M059J (cell line): ENCODE measurements at places on chromosomes 6 and 20.

- DNase-seq: no peak
Measured at GRCh38 chr6:116354236-116354635, 16.5 kb upstream of the DSE start.

DNA sequence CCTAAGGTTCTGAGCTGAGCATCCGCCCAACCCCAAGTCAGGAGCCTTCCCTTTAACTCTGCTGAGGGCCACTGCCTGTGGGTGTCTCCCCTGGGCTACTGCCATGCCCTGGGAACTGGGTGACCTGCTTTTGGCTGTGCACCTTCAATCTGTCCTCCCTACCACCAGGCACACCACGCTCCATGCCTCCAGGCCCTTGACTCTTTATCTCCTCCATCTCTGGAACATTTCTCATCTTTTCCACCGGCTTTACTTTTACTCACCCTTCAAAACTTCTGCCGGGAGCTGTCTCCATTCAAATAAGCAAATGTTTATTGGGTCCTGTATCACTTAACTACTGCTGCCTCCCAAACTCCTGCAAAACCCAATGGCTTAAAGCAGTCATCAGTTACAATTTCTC is 83.3 kb upstream of the NHSL1 start:
- peak; percentile 90 for DNase-seq

DNA sequence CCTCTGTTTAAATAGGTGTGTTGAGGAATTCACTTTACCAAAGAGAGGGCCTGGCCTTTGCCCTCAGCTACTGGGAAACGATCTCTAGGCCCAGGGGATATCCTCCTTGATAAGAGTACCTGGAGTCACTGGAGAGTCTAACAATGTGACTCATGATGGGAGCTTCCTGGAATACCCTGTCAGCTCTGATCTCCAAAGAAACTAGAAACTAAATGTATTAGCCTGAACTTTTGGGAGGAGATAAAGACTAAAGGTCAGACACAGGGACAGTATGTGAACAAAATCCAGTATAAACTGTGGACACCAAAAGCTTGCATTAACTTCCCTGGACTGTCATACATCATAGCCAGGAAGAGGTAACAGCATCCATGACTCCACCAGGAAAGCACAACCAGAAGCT is 148.5 kb downstream of the RNGTT start:
- peak; percentile 2 for DNase-seq

- no peak for DNase-seq
Measured at GRCh38 chr6:132512342-132512637, 626 bp downstream of the STX7 start.

GRCh38 chr20:3744806-3745685 is 12.6 kb downstream of the HSPA12B start:
- peak; percentile 83 for DNase-seq

DNA sequence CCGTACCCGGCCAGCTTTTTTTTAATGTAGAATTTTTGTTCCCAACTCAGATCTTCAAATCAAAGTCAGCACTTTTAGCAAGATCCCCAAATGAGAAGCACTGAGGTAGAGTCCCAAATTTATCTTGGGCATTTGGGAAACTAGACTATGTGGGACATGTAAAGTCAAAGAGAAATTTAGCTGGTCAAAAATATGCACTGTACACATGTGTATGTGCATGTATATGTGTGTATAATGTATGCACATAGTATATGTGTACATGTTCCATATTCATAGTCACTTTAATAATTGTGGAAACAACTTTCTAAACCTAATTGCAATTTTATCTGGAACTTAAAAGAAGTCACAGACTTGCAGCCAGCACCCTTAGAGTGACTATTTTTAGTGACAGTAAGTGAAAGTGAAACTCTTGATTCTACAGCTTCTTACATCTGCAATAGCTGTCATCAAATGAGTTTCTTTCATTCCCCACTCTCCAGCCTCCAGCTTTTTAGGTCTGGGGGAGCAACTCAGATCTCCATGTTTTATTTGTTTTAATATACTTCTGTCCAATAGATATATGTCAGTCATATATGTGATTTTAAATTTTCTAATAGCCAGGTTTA is 53.6 kb downstream of the CDC40 start:
- peak; percentile 46 for DNase-seq

DNA sequence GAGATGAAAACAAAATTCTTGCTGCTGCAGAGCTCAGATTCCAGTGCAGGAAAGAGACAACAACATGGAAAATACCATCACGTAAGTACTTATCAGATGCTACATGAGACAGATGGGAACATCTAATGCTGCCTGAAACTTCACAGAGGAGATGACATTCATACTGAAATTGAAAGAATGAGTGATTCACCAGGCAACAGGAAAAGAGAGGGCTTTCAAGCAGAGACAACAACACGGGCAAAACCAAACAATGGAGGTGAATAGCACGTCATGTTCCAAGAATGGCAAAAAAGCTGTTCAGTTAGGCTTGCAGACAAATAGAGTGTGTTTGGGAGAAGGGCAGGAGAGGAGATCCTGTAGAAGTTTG is 39.3 kb downstream of the GTF2H5 start:
- DNase-seq: peak; percentile 73

DNA sequence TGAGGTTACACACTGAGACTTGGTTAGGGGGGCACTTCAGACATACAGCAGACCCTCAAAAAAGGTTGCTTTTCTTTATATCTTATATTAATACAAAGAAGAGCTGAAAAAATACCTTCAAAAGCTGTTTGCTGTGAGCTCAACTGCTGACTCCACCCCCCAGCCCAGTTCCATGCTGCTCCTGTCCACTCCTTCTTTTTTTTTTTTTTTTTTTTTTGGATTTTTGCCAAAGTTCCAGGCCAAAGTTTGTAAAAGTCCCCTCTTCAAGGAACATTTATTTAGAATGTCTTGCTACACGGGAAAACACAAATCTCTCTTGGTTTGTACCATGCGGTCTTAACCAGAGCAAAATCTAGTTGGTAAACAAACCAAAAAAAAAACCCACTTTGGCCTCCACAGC is 85.3 kb upstream of the AKAP12 start:
- DNase-seq: peak; percentile 28

DNA sequence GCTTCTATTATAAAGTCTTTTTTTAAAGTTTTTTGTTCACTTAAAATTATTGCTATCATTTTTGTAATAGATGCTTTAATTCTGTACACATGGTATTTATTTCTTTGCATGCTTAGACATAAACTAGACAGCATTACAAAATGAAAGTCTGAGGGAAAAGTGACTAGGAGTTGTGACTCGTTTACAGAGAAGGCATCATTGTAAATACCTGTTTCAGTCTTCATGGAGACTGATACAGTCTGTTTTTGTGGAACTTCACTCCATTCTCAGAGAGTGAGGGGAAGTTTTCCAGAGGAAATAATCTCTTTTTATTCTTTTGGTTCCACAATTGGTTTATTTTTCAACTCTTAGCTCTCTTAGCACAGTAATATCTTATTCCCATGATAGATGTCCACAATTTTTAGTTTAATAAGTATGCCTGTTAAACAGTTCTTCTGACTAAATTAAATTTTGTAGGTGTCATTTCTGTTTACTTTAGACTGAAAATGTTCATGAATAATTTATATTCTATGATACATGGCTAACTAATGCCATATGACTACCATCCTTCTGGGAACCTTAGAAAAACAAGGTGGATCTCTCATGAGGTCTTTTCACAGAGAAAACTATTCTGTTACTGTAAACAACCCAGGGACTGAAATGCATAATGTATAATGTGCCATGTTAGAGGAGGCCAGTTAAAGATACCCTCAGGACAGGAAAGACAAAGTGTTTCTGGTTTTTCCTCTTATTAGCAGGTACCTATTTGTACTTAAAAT is 69.2 kb downstream of the MYO6 start:
- peak; percentile 67 for DNase-seq

GRCh38 chr20:53865901-53866793 is 204.2 kb downstream of the BCAS1 start:
- DNase-seq: peak; percentile 94

GRCh38 chr20:24006626-24007025 is 18.0 kb upstream of the GGTLC1 start:
- no peak for DNase-seq

DNA sequence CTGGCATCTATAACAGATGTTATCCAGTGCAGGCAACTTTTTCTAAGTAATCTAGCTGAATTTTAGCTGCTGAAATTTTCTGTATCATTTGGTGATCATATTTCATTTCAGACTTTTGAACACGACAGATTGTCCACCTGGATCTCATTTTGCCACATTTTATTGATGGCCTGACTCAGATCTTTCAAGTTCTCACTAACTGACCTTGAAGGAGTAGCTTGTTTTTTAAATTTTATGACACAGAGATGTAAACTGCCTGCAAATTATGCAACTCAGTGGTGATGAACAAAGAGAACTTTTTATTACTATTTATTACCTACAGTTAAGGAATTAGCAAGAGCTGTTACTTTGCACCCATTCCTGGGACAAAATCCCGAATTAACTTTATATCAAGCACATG is 366.4 kb downstream of the PAX1 start:
- DNase-seq: no peak

- DNase-seq: peak; percentile 65
Measured at GRCh38 chr6:112571488-112572270, 224.5 kb downstream of the RFPL4B start.

DNA sequence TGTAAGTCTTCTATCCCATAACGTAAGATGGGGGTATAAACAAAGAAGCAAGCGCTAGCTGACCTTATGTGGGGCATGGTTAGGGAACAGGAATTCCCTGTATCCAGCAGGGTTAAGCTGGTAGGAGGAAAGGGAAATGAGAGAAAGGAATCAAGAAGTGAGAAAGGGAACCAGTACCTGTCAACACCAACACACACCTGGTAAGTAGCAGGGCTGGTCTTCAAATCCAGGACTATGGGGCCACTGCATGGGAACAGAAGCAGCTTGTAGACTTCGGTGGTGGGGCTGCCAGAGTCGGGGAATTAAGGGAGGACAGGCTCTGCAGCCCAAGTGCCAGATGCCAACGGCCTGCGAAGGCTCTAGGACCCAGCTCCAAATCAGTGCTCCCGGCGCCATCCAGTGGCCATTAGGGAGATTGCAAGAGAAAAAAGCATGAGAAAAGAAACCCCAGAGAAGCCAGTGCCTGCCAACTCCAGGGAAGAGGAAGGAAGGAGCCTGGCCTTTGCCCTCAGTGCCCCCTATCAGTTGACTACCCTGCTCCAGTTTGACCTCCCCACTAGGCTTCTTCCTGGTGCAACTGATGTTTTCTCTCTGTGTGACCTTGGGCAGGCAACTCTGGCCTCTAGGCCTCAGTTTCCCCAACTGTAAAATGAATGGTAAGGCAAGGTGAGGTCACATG is 15.8 kb upstream of the RBPJL start:
- DNase-seq: peak; percentile 87

DNA sequence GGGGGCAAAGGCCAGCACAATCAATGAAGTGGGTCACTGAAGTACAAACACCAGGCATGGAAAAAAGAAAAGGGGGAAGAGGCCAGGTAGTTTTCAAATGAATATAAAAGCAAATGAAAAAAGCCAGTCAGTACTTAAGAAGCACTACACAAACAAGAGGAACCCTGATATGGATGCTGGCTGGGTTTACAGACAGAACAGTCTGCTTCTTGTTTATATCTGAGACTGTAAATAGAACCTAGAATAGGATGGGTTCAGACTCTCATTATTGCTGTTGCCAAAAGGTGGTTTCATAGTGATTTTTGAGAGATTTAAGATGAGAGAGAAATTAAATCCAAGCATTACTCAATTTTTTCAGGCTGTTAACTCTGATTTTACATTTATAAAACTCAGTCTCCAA is 24.1 kb downstream of the USP45 start:
- DNase-seq: no peak

DNA sequence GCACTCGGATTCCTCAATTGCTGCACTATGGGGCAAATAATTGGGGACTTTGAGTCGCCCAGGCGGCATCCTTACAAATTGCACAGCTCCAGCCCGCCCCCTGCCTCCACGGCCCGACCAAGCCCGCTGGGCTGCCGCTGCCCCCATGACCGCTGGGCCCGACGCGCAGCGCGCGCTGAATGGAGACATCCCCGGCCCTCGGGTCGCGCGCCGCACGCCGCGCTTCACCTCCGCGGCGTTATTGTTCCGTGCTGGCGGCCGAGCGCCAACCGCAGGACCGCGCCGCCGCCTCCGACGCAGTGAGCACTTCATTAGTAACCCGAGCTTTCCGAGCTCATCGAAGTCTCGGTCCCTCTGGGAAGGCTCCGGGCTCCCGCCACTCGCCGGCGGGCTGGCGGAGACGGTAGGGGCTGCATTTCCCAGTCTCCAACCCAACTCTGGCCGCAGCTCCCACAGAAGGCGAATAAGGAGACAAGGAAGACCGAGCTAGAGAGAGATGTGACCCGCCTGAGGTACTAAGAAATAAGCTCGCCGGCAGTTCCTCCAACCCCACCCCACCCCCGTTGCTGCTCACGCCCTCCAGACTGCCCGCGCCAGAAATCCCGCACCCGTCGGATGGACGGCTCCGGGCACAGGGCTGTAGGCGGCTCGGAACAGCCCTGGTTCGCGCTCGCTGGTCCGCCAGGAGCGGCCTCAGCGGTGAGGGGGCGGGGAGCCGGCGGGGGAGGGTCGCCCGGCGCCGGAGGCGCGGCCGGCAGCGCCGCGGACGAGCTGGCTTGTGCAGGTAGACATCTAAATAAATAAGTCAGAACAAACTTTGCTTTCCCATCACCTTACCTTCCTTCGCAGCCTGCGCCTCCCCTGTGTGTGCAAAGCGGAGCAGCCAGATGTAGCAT is 703 bp downstream of the EPHA7 start:
- DNase-seq: no peak

- peak; percentile 75 for DNase-seq
Measured at GRCh38 chr6:27280064-27280539, 32.0 kb downstream of the POM121L2 start.

- DNase-seq: peak; percentile 88
Measured at GRCh38 chr20:45041464-45042337, 59.2 kb downstream of the KCNS1 start.

DNA sequence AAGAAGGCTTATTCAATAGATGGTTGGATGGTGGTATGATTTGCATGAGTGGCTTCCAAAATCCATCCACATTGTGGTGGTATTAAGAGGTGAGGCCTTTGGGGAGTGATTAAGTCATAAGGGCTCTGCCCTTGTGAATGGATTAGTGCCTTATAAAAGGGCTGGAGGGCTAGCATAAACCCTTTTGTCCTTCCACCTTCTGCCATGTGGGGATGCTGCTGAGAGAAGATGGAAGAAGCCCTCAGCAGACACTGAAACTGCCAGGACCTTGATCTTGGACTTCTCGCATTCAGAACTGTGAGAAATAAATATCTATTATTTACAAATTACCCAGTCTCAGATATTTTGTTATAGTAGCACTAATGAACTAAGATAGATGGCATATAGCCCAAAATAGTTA is 27.8 kb upstream of the SRPK1 start:
- peak; percentile 55 for DNase-seq

GRCh38 chr20:18380908-18381529 is 85.8 kb downstream of the DZANK1 start:
- DNase-seq: peak; percentile 11

GRCh38 chr20:38092915-38093314 is 59.4 kb downstream of the RPRD1B start:
- peak; percentile 31 for DNase-seq

- no peak for DNase-seq
Measured at GRCh38 chr6:129646642-129647041, 63.3 kb downstream of the ARHGAP18 start.
